CD4-positive, alpha-beta T cell treated with Interleukin-12 subunit alpha and Interleukin-12 subunit beta, for 1 hour (primary cell): ENCODE measurements at places on chromosomes 6 and 20.

GRCh38 chr6:73923905-73924485 is 228.0 kb downstream of the CD109 start:
- no peak for DNase-seq

GRCh38 chr6:15882915-15883314 is 220.1 kb upstream of the DTNBP1 start:
- no peak for DNase-seq

- DNase-seq, result no peak
Observed at GRCh38 chr20:4546786-4547185, 174.9 kb upstream of the PRND start.

GRCh38 chr6:30998785-30999184 is 11.5 kb upstream of the MUC22 start:
- no peak for DNase-seq

DNA sequence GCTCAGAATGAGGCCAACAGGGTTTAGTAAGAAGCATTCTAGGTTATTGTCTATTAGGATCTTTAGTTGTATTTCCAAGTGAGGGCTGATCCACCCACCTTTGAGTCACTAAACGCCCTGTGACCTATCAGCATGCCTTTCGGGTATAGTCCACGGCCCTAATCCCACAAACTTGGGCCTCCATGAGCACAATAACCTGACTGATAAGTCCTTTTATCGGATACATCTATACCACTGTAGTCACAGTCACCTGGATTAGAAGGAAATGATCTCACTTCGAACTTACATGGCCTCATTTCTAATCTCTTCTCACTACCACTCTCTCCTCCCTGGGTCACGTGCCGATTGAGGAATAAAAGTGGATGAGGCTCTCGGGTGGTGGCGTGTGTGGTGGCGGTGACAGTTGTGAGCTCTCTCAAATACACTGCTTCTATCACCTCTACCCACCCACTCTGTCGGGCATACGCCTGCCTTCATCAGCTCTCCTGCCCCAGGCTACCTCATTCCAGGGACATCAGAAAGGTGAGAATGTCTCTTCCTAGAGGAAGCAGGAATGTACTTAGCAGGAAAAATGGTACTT is 65.2 kb downstream of the TRAM2 start:
- no peak for DNase-seq

DNA sequence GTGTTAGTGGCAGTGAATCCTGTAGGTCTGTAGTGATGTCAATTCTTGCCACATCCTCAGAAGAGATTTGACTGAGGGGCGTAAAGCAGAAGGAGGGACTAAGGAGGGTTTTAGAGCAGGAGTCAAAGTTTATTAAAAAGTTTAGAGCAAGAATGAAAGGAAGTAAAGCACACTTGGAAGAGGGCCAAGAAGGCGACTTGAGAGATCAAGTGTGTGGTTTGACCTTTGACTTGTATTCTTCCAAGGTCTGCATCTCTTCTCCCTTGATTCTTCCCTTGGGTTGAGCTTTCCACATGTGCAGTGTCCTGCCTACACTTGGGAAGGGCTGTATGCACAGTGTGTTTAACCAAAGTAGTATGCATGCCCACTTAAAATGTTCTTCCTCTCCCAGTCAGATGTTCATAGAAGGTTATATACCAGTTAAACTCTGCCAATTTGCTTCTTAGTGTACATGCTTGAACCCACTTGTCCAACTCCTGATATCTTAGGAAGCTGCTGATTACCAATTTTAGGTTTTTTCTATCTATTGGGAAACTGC is 627.6 kb downstream of the MMUT start:
- DNase-seq, result no peak

- DNase-seq, result no peak
Observed at GRCh38 chr6:35465646-35466045, 2.6 kb upstream of the RPL10A start.

DNA sequence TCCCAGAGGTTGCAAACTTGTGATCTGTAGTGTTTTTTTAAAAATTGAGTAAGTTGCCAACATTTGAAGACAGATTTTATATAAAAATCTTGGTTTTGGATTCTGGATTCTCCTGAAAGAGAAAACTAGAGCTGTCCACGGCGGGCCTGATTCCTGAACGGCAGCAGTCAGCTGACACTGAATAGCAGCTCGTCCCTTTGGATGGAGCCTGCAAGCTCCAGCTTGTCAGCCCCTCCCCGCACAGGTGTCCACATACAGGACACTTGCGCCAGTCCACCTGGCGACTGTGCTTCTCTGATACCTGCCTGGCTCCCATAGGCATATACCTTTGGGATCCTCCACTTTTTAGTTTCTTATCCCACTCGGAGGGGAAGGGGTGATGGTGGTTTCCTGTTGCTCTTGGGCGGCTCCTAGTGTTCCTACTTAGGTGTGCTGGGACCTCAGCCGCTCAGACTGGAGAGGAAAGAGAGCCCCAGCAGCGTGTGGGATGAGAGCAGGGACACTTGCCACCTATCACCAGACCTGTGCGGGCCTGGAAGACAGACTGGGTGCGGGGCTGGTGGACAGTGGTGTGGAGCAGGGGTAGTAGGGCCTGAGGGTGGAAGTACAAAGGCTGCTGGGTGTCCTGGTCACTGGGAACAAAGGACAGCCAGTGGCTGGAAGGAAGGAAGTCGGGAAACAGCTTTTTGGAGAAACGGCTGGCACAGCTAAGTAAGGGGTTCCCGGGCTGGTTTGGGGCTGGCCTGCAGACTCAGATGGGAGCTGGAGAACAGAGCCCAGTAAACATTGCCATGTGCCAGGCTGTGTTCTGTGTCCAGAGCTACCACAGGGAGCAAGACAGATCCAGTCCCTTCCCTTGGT is 18.3 kb downstream of the GHRH start:
- no peak for DNase-seq

- DNase-seq, result no peak
Observed at GRCh38 chr6:73282871-73283270, 19.9 kb upstream of the KHDC1 start.

- DNase-seq, result no peak
Observed at GRCh38 chr6:78611886-78612480, 255.4 kb upstream of the IRAK1BP1 start.

GRCh38 chr6:26576929-26577719 is 19.6 kb upstream of the ABT1 start:
- peak; percentile 75 for DNase-seq

DNA sequence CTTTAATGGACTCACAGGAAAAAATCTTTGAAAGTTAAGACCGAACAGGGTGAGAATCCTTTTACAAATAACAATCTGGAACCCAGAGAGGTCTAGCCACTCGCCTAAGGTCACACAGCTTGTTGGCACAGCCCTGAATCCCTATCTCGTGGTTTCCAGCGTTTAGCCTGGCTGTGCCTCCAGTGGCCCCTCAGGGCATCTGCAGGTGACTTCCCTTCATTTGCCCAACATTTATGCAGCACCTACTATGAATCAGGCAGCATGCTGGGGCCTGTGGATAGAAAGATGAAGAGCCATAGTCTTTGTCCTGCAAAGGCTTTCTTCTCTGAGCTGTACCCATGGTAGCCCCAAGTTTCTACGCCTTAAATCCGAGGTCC is 2.6 kb upstream of the NR2E1 start:
- DNase-seq, result no peak
